ENCODE measurements at places on chromosomes 1 and 21. TPM values are rescaled to one million over a fixed set of nuclear protein-coding genes. Genes with fewer than 3 reads are reported as not detected.

DNA sequence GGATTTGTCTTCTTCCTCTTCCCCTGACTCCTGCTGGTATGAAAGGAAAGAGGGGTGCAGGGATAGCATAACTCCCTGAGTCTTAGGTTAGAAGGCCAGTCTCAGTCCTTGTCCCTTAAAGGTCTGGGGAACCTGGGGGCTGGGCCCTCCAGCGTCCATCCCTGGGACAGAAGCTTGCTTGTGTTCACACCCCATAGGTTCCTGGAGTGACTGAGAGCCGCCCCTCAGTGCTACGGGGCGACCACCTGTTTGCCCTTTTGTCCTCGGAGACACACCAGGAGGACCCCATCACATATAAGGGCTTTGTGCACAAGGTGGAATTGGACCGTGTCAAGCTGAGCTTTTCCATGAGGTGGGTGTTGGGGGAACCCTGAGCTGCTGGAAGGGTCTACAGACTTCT is 13.1 kb downstream of the RHOC start:
- no peak for DNase-seq

GRCh38 chr1:111082421-111083203 is 57.3 kb downstream of the DRAM2 start:
- no peak for DNase-seq

DNA sequence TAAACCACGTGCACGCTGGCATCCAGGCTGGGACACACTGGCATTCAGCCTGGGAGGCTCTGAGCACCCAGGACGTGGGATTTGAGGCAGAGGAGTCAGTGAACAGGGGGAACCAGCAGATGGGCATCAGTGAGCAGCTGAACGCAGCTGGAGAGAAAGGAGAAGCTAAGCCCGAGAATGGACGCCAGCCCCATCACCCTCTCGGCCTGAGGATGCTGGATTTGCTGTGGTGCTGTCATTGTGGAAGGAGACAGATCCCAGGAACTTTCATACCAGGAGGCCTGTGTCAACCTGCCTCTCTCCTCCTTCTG is 132.8 kb downstream of the PGBD5 start:
- DNase-seq = no peak

- no peak for DNase-seq
These were observed 86.8 kb upstream of the PUM1 start for GRCh38 chr1:31152181-31152795.

GRCh38 chr1:202158810-202159533 is 1.4 kb downstream of the PTPN7 start:
- DNase-seq = no peak

Gene S100B
- not detected for total RNA-seq

Gene ATP6V1G3
- 1.5 TPM for total RNA-seq

Gene BSDC1
- total RNA-seq = 58.1 TPM

Gene AQP10
- total RNA-seq = not detected

Gene FCGR3A
- not detected for total RNA-seq
